M059J (cell line): ENCODE measurements at places on chromosomes 16 and 17.
A peak's percentile ranks its signal among the peaks of the same experiment; 100 is the strongest.

- DNase-seq: peak; percentile 52
Measured at GRCh38 chr16:88743693-88744576, 37.6 kb downstream of the CTU2 start.

- DNase-seq: peak; percentile 72
Measured at GRCh38 chr16:106623-107324, 28.7 kb downstream of the MPG start.

DNA sequence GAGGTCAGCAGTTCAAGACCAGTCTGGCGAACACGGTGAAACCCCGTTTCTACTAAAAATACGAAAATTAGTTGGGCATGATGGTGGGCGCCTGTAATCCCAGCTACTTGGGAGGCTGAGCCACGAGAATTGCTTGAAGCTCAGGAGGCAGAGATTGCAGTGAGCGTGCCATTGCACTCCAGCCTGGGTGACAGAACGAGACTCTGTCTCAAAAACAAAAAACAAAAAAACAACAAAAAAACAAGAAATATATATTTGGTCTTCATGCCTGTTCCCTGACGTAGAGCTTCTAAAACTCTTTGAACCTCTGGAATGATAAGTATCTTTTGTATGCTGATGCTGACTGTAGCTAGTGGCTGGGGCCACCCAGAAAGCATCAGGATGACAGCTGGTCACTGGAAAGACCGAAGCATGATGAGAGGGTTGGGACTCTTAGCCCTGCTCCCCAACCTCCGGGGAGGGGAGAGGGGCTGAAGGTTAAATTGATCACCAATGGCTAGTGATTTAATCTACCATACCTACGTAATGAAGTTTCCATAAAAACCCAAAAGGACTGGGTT, 54.8 kb downstream of the TEX14 start:
- no peak for DNase-seq

GRCh38 chr16:977081-977701, 4.4 kb upstream of the SOX8 start:
- no peak for DNase-seq

GRCh38 chr16:4914528-4915225, 22.3 kb downstream of the PPL start:
- DNase-seq: no peak
